ENCODE measurements at places on chromosomes 7 and 10.

DNA sequence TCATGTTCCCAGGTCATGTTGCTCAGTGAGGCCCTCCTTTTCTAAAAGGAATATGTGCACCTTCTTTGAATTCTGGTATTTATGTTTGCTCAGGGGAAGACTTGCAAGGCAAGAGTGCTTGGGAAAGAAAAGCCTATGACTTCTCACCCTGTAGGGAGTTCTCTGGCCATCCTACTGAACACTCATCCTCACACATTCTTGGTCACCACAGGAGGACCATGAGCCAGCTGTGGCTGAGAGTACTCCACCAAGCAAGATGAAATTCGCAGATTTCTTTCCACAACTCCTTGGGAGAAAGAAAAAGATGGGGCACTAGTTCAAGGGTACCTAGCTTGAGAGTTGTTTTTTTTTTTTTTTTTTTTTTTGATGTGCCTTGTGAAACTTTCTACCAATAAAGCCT lies 179.6 kb downstream of the FZD1 start:
- no peak for DNase-seq

DNA sequence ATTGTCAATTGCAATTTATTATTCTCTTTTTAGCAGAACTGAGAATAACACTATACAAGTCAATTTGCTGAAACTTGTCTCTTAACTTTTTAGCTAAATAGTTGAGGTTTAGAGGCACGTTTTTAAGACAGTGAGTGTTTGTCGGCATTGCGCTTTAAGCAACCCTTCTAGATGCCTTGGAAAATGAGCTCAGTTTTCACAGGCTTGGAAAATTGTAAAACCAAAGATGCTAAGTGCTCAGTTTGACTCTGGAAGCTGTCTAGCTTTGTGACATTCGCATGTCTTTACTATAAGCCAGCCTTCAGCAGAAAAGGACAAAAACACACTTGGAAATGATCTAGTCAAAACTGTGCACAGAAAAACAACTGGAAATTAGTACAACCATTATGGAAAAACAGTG lies 500.4 kb downstream of the NEBL start:
- DNase-seq = no peak

DNA sequence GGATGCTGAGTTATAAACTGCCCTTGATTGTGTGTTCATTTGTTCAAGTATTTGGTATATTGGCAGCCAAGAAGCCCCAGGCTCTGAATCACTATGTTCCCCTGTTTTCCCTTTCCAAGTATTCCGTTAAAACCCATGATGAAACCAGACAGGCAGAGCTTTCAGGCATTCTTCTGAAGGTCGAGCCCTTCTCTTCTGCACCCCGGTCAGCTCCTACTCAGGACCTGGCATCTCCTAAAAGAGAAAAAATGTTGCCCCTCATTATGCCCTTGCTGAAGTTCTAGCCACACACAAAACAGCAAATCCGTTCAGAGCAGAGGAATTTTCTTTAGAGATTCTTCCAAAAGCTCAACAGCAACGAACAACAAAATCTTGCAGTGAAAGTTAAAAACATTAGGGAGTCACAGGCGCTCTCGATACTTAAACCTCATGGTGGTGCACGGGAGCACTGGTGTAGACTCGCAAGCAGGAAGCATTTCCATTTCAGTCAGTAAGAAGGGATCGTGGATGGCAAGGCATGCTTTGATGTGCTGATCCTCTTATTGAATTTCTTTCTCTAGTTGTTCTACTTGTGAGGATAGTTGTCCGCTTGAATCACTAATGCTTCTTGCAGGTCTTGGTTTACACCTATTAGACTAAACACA lies 264.9 kb downstream of the SKIDA1 start:
- no peak for DNase-seq

- no peak for DNase-seq
Observed at GRCh38 chr7:48414011-48414732, 242.9 kb downstream of the ABCA13 start.

- no peak for DNase-seq
Observed at GRCh38 chr10:88489107-88489506, 94.0 kb downstream of the RNLS start.

- no peak for DNase-seq
Observed at GRCh38 chr7:24800667-24801066, 43.4 kb upstream of the GSDME start.

DNA sequence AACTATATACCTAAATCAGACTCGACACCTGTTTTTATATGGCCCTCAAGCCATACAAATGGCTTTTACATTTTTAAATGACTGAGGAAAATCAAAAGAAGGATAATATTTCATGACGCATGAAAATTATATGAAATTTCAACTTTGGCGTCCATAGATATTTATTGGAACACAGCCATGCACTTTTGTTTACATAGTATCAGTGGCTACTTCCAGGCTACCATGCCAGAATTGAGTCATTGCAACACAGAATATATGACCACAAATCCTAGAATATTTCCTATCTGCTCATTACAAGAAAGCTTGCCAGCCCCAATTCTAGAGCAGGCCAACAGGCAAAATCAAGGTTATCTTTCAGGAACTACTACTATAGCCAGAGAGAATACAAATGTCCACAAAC lies 29.3 kb downstream of the AFAP1L2 start:
- DNase-seq = no peak
